HCT116 (cell line): ENCODE measurements at places on chromosomes 11 and 22. TPM values are rescaled to one million over a fixed set of nuclear protein-coding genes. Genes with fewer than 3 reads are reported as not detected.
A peak's percentile ranks its signal among the peaks of the same experiment; 100 is the strongest.

DNA sequence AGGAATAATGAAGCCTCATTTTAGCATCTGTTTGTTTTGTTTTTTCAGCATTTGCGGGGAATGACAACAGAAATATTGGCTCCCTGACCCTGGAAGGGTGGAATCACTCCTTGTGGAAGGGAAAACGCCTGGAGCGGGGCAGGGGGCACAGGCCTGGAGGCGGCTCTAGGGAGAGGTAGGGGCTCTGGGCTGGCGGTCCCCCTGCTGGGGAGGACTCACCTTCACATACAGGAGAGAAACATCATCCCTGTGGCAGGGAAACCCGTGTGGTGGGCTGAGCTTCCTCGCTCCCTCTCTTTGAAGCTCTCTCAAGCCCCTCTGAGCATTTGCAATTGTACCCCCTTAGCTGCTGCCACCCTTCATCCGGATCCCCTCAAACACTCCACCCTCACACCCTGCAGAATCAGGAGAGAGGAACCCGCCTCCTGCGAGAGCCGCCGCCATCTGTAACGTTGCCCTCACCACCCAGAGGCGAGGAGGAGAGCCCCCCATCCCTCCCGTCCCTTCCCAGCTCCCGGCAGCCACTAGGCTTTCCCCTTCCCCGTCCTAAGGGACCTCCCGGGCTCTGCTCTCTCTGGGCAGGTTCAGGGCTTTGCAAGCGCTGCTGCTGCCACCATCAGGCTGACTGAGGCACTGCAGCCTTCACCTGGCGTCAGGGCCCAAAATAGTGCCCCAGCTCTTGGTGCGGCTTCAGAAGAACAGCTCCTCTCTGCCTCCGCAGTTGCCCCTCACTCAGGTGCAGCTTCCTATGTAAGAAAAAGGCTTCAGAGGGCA lies 10.4 kb downstream of the KIRREL3 start:
- no peaks in the 10 kb centered on the region for H3K4me1 ChIP-seq
- no peaks in the 10 kb centered on the region for H3K36me3 ChIP-seq
- DNase-seq = peak; percentile 18
- 0 out of 2 replicates have a peak, but pooled peaks cover 6% of the 10 kb centered on the region for H3K27me3 ChIP-seq

DNA sequence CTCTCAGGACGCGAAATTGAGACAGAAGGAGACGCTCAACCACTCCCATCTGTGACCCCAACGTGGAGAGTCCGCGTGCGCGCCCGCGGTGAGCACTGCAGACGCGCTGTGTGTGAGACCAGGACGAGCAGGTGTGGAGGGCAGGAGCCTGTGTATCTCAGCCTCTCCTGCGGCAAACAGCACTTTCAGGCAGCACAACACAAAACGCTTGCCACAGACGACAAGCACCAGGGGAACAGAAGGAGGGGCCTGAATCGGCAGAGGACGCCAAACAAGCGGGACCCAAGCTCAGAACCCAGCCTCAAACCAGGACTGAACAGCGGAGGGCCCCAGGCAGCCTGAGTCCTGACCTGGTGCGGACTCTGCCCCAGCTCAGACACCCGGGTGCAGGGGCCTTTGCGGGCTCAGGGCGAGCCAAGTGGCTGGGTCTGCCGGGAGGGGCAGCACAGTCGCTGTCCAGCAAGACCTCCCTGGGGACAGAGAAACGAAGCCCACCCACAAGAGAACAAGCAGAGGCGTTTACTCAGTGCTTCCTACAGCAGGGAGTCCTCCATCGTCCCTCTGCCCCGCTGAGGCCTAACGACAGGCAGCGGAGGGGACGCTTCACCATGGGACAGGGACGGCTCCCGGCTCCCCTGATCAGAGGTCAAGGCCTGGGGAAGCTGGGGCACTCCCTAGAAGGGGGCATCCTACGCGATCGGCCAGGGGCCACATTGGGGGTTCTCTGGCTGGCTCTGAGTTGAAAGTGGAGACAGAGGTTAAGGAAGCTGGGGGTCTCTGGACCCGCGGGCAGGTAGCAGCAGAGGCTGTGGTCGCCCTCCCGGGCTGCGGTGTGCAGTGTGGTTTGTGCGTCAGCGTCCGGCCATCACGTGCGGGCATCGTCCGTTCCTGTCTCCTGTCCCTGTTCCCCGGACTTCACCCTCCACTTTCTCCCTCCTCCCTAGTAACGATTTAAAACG lies 560.8 kb downstream of the BRD1 start:
- H3K27ac ChIP-seq = no peak overlapping the region
- H3K36me3 ChIP-seq = no peaks in the 10 kb centered on the region
- peaks cover 28% of the 10 kb centered on the region; the same call in 1 of the 2 replicates for H3K27me3 ChIP-seq
- H3K4me3 ChIP-seq = no peak overlapping the region

- H3K27ac ChIP-seq = no peak overlapping the region
- DNase-seq = no peak
- H3K4me3 ChIP-seq = no peak overlapping the region
- no peaks in the 10 kb centered on the region for H3K27me3 ChIP-seq
Measured at GRCh38 chr11:33670250-33671011, 30.2 kb downstream of the C11orf91 start.

GRCh38 chr11:128201801-128202200 lies 385.6 kb downstream of the ETS1 start:
- H3K36me3 ChIP-seq = 0 out of 2 replicates have a peak, but pooled peaks cover 4% of the 10 kb centered on the region
- H3K4me3 ChIP-seq = no peak overlapping the region
- peaks cover 5% of the 10 kb centered on the region; the same call in 1 of the 2 replicates for H3K4me1 ChIP-seq
- H3K27me3 ChIP-seq = no peaks in the 10 kb centered on the region
- DNase-seq = no peak

Gene DUSP8
- total RNA-seq = 10.2 TPM
